Ureter (tissue), 1 donor: ENCODE measurements at places on chromosomes 7 and 10. TPM values are rescaled to one million over a fixed set of nuclear protein-coding genes. Genes with fewer than 3 reads are reported as not detected.
A peak's percentile ranks its signal among the peaks of the same experiment; 100 is the strongest.

DNA sequence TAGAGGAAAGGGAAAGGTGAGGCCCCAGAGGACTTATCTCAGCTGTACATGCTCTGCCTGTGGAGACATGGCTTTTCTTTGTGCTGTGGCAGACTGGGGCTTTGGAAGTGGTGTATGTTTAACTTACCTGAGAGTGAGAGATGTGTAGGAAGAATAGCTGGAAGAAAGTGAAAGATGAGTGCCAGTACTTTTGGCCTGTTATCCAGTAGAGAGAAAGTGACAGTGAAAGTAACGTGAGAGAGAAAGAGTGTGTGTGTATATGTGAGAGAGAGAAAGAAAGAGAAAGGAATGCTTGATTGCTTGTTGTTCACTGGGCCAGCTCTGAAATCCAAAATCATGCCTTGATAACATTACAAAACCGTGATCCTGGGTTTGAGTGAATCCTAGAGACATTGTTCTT is 25.5 kb downstream of the MTURN start:
- DNase-seq: no peak

- no peak for DNase-seq
Measured at GRCh38 chr10:117137911-117138642, at the start of gene VAX1. Gene VAX1 (minus strand): TSS chr10:117138270. CDS start chr10:117138056, 214 bp downstream.

GRCh38 chr7:73830681-73831583 is at the start of gene CLDN4:
Gene CLDN4 (plus strand): TSS chr7:73830996. CDS start chr7:73831202, 206 bp downstream.
- DNase-seq: peak; percentile 93

DNA sequence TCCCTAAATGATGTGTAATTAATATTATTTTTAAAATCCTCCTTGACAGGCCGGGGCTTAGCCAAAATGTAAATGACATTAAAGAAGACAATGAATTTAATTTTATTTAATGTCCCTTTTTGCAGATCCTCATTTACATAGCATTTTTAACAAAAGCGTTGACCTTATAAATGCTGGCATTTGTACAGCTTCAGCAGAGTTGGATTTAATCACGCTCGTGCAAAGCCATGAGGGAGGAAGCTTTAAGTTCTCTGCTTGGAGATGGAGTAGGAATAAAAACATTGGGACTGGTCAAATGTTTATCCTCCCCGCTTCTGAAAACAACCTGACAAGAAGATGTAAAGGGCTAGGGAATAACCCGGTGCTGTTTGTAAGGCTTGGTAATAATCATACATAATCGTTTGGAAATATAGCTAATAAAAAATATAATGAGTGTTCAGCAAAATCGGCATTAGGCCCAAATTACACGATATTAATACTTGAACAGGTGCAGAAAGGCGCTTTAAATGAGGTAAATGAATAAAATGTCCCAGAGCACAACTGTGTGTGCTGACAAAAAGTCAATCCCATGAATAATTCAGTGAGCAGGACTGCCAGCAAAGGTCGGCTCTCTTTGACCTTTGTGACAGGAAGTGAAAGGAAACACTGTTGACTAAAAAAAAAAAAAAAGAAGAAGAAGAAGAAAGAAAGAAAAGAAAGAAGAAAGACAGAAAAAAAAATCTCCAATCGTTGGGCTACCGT is 11.5 kb downstream of the EBF3 start:
- no peak for DNase-seq

DNA sequence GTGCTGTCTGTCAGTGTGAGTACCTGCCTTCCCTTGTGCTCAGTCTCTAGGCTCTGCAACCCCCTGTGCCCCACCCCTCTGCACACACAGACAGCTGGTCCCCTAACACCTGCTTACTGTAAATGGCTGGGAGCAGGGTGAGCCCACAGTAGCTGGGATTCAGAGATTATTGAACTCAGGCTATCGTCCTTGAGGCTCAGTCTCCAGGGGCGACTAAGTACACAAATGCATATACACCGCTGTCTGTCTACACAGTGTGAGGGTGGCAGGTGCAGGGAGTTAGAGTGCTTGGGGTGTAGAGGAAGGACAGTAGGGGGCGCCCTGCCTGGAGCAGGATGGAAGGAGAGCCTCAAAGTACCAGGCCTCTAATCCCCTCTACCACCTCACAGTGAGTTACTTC is 12.9 kb downstream of the UPP1 start:
- no peak for DNase-seq

DNA sequence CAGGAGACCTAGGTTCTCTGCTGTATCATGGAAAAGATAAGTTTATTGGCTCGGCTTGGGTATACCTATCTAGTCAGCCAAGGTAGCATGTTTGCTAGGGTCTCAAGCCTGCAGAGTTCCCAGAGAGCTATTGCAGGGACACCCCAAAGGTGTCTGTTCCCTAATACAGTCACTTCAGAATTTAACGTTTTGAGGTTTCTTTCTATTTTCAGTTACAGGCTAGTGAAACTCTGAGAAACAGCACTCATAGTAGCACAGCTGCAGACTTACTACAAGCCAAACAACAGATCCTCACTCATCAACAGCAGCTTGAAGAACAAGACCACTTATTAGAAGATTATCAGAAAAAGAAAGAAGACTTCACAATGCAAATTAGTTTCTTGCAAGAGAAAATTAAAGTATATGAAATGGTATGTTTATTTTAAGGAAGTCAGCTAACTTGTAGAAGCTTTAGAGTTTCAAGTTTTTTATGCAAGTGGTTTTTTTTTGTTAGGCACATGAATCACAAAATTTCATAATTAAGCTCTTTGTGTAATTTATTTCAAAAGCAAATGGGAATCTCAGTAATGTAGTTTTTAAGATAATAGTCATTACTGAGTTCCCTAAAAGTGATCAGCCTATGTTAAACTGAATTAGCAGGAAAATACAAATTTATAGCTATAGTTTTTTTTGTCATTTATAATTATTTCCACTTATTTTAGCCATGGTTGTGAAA is 54.9 kb downstream of the AKAP9 start:
- DNase-seq: no peak

DNA sequence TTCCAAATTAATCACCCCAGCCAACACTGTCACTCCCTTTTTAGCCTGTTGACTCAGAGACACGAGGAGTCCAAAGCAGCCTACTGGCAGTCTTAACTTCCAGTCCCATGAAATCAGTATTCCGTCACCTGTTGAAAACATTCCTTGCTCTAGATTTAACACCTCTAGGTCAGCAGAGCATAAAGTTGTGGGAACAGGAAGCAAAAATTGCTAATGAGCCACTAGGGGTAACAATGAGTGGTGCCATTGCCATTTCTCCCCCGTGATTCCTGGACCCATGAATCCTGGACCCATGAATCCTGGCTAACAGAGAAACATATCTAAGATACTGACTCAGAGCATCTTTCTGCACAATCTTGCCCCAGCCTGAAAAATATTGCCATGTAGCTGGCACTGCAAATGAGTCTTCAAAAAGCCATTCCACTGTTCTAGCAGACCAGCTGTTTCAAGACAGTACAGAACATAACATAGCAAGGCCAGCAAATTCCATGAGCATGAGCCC is 252.7 kb upstream of the PTER start:
- DNase-seq: no peak

JAKMIP3 gene
- total RNA-seq: 1.1 TPM

CHAT gene
- total RNA-seq: not detected

CPA2 gene
- total RNA-seq: not detected

GRCh38 chr10:113767222-113767621 is 15.7 kb downstream of the PLEKHS1 start:
- DNase-seq: no peak

GLCCI1 gene
- 25.5 TPM for total RNA-seq

GRCh38 chr10:13942035-13942434 is 355.3 kb downstream of the PRPF18 start:
- DNase-seq: no peak

ADGRA1 gene
- 0.13 TPM for total RNA-seq

- no peak for DNase-seq
Measured at GRCh38 chr10:28559618-28560017, 26.7 kb downstream of the WAC start.

DNA sequence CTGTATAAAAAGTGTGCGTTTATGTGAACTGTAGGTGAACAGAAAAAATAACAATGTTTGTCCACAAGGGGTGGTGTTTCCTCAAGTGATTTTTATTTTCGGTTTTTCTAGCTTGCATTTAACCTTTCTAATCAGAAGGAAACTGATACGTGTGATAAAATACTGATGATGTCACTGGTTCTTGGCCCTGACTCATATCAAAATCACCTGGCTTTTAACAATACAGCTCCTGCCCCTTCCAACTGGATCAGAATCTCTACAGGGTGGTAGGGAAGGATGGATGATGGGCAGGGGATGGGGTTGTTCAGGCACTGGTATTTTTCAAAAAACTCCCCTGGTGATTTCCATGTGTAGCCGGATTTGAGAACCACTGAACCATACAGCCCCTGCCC is 10.9 kb downstream of the NPFFR1 start:
- DNase-seq: no peak
